ENCODE measurements at places on chromosomes 3 and 15.

- DNase-seq, result no peak
Observed at GRCh38 chr3:71511446-71511845, 72.1 kb downstream of the FOXP1 start.

- no peak for DNase-seq
Observed at GRCh38 chr15:93497291-93497690, 408.3 kb upstream of the RGMA start.

DNA sequence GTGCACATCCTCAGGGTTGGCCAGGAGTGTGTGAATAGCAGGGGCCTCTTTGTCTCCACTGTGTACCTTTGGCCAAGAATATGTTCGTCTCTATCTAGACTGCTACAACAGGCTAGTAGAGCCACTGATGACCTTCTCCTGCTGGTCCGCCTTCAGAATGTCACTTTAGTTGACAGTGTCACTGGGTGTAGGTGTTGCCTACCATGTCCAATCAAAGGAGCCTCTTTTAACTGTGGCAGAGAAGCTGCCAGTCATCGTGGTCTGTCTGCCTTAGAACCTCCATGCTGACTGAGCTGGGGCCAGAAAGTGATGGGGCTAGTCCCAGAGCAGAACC is 40.1 kb downstream of the OXSR1 start:
- no peak for DNase-seq

GRCh38 chr15:60779718-60780503 is 301.0 kb upstream of the ICE2 start:
- DNase-seq, result no peak

GRCh38 chr3:14494973-14495300 is 45.2 kb downstream of the GRIP2 start:
- no peak for DNase-seq

- no peak for DNase-seq
Observed at GRCh38 chr15:50017522-50017921, 101.5 kb downstream of the ATP8B4 start.

DNA sequence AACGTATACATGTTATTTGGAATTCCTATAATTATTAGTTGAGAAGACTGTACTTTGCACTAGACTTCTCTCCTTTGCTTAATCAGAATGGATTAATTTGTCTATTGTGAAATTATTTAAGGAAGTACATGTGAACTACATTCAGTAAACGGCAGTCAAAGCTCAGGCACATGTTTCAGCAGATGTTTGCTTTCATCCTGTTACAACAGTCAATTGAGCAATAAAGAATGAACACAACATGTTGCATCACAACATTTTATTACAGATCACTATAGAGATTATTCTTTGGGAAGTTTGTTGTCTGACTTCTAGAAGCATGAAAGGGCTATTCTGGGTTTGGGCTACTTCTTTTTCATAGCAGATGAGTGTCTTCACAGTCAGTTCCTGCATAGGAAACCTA is 39.2 kb downstream of the RAB27A start:
- DNase-seq, result peak; percentile 32

- DNase-seq, result no peak
Observed at GRCh38 chr15:65156692-65157091, 23.1 kb upstream of the PDCD7 start.

DNA sequence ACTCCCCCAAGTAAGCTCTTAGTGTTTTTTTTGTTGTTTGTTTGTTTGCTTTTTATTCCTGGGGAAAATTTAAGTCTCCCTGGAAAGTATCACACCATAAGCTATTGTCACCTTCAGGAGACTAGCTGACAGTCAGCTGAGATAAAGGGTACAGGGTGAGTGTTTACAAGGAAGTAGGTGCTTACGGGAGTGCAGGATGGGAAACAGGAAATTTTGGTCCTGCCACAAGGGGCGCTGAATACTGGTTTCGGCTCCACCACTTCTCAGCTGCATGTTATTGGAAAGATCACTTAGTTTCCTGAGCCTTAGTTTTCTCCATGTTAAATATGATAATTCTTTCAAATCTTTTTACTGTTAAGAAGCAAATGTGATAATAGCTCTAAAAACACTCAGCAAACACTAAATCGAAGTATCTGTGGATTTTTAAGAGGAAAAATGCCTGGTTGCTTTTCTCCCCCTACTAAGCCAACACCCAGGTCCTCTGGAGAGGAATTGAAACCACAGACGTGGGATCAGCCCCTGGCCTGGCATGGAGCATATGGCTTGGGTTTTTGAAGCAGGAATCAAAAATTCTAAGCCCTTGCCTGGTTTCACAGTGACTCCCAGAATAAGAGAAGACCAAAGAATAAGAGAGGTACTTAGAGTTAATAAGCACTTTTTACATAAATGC is 90.7 kb downstream of the SCN11A start:
- peak; percentile 55 for DNase-seq

DNA sequence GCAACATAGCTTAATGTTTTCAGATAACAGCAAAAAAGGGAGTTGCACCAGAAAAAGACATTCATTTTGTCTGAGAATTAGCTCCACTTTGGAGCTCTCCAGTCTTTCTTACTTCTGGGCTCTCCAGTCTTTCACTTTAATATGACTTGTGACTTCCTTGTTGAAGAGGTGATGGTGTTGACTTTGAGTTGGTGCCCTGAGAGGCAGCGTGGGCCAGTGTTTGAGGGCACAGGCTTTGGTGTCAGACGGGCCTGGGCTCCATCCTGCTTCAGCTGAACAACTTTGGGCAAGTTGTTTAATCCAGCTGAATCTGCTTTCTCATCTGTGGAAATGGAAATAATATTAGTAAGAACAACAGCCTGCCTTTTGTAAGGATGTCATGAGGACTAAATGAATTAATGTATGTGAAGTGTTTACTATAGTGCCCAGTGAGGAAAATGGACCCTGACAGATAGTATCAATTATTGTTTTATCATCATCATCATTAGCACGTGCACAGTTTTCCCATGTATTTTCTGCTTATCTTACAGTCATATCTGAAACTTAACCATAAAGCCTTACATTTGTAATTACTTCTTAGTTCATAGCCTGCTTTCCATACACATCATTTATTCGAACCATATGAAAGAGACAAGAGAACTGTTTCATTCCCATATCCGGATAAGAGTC is 108.4 kb downstream of the PDE8A start:
- no peak for DNase-seq

DNA sequence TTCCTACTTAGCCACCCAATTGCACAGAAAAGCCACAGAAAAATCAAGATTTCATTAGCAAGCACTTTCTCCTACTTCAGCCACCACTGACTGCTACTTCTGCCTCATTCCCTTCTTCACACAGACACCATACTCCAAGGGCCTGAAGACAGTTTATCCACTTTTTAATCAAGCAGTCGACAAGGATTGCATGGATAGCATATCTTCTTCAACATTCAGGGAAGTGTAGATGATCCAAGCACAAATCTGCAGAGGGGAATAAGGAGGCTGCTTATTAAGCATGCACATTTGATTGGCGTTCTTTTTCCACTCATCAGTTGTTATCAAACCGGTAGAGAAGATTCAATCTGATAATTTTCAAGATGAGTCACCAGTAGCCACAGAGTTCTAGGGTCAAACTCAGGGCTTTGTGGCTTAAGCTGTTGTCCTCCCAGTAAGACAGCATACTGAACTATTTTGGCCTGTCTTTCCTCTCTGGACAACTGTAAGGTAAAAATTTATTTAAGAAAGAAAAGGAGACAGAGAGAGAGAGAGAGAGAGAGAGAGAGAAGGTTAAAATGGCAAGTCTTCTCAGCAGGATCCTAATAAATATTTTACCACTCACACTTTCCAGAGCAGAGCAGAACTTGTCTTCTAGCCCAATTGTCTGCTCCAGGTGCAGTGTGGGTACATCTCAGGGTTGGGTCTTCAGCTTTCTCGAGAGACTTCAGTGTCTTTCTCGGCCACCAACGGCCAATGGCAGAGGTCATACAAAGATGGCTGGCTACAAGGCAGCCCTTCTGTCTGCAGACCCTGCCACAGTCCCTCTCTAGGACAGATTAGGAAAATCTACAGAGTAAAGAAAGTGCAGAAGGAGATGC is 80.6 kb upstream of the BHLHE40 start:
- DNase-seq, result peak; percentile 47

DNA sequence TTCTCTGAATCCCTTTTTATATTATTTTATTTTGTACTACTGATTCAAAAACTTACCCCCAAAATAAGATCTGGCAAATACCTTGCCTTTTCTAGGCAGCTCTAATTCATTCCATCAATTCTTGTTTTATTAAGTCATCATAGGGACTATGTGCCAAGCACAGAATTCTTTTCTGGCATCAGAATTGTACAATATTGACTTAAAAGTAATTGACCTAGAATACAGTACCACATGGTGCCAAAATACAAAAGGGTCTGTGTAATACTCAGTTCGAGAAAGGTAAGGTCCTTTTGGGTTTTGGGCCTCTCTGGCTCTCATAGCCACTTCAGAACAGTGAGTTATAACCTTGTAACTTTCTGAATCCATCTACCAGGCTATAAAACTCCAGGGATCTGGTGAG is 46.2 kb downstream of the KBTBD8 start:
- no peak for DNase-seq

DNA sequence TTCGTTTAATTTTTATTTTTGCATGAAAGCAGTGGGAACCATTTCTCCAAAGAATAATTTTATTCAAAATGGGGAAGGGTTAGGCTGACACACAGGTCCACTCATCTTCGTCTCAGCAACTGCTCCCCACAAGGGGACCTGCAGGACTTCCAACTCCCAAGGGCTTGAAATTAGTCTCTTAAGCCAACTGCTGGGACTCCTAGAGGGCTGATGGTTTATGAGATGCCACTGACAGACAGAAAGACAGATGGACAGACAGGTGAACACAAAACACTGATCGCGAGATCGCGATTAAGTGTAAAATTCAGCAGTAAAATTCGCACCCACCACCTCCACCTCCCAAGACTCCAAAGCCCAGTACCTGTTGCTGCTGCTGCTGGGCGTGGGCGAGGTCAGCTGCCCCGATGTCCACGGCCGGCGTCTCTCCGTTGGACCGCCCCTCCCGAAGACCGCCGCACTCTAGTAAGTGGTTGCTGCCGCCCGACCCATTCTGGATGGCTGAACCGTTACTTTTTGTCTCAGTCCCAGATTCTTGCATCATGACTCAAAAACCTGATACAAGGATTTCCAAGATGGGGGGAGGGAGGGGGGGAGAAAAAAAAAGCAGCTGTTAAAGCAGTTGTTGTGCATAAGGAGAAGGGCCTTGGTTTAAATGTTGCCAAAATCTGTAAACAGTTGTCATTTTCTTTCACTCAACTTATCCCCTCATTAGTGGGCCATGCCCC is 385.5 kb downstream of the FOXP1 start:
- DNase-seq, result no peak

DNA sequence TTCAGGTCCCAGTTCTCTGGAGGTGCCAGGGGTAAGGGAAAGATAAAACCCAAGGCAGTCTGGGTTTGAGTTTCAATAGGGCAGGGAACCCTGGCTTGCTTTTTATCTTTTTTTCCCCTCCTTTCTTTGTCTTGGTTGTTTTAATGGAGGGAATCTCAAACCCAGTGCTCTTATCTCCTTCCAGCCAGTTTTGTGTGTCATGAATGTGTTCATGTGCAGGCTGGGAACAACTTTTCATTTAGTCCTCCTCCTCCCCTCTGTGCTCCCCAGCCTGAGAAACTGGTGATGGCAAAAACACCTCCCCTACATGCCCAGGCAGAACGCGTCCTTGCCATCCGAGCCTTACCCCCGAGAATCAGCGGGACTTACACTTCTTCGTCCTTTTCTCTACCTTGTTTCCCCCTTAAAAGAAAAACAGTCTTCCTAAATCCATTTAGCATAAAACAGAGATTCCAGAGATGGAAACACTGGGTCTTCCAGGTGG is 10.9 kb downstream of the SEMA3G start:
- no peak for DNase-seq

DNA sequence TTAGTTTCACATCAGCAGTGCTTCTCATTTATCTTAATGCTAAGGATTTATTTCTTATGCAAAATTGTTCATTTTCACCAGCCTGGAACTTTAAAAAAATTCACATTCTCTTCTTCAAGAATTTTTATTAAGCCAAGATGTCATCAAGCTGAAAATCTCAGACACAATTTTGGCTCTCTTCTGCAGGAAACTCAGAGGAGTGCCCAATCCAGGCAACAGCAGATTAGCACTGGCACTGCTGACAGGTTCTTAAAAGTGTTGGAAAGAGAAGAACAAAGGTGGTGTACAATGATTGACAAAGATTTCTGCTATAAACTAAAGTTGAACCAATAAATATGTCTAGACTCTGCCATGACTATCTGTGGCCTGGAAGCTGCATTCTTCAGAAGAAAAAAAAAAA is 479.5 kb downstream of the FHIT start:
- no peak for DNase-seq

DNA sequence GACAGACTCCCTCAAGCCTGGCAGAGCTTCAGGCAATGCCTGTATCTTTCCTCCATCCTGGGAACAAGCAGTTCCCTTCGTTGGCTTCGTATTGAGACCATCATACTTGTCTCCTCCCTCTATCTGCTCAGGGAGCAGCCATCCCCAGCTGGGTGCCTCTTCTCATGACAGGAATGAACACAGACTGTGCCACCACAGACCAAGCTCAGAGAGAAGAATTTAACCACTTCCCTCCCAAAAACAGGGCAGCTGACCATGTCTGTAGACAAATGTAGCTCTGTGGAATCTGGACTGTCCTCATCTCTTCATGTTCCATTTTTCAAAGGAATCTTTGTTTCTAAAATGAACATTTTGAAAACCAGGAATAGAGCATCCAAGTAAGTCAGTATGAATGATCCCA is 245.4 kb downstream of the ERC2 start:
- no peak for DNase-seq

DNA sequence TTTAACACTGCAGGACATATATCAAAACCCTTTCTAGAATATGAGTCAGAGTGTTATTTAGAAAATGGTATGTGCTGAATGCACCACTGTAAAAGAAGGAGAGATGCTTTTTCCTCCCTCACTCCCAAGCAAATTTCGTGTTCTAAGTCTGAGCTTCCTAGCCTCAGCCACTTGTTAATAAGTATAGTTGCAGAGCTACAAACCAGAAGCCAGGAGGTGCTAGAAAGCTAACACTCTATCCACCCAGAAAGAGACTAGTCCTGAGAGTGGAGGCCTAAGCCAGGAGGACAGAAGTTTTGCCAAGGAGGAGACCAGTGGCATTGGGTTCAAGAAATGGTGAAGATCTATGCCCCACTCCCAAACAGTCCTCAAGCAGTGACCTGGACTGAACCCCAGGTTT is 40.5 kb upstream of the GYG1 start:
- peak; percentile 40 for DNase-seq

DNA sequence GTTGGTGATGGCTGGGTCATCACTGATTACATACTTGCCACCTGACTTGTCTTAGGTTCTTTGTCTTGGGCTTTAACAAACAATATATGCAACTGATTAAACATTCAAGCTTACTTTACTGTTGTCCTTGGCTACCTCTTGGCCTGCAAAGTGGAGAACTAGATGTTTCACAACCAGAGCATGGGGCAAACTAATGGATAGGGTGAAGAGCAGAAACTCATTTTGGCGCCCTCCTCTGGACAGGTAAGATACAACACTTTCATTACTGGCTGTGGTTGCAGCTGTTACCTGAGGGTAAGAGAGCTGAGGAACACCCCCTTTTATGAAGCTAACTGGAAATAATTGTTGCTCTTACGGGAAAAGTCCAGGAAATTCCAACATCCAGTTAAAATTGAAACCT is 262.1 kb downstream of the NAALADL2 start:
- DNase-seq, result no peak

All from ELR (cell line).